ENCODE measurements at places on chromosomes 11 and 22.
A peak's percentile ranks its signal among the peaks of the same experiment; 100 is the strongest.

DNA sequence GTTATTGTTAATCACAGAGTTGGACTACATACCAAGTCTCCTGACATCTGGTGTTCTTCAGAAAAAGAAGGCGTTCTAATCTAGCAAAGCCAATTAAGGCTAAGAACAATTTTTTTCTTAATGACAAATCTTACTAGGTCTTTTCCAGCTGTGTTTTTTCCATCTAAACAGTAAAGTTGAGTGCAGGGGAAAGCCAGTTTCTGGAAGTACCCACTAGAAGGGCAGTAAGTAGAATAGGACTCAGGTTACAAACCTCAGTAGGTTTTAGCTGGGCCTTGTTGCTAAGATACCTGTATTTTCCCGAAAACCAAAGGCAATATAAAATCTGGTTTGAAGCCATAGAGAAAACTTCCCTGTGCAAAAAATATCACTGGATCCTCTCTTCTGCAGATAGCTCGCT lies 351.9 kb downstream of the ETS1 start:
- no peak for DNase-seq

DNA sequence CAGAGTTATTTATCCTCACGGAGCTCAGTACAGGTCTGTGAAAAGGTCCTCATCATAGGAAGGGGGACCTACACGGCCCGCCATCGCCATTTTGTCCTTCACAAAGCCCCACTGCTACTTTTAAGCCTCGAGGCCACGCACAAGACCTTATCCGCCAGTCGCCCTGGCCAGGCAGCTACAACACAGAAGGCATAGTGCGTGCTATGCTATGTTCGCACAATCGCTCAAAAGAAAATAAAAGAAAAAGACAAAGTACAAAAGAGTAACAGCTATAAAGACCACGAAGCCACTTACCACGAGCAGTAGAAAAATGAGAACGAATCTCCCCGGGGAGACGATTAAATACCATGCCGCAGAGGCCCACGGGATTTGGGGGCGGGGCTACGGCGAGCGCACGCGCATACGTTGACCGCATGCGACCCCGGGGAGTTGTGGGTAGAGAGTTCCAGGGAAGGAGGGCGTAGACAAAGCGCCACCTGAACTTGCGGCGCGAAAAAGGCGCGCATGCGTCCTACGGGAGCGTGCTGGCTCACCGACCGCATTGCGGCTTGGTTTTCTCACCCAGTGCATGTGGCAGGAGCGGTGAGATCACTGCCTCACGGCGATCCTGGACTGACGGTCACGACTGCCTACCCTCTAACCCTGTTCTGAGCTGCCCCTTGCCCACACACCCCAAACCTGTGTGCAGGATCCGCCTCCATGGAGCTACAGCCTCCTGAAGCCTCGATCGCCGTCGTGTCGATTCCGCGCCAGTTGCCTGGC lies 16.4 kb upstream of the WDR74 start:
- peak; percentile 95 for DNase-seq

DNA sequence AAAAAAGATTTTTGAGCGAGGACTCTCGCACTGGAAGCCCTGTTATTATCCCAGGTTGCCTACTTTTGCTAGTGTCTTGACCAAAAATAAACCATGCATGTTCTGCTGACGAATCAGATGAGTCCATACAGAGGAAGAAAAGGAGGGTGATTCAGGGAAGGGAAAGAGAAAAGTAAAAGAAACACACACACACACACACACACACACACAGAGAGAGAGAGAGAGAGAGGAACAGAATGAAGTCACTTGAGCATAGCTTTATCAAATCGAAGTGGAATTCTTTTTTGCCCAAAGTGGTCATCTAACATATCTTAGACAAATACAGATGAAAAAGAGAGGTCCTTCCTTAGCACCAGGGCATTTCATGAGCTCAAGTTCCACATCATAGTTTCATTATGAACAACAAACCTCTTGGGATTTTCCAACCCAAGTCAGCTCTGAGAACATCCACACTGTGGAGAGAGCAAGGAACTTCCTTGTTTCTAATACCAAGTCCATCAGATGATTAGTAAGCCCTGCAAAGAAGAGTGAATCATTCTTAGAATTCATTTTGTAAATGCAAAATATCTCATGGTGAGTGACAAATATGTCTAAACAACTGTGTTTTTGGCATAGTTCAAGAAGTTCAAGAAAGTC lies 7.7 kb upstream of the MMP12 start:
- DNase-seq = peak; percentile 21

DNA sequence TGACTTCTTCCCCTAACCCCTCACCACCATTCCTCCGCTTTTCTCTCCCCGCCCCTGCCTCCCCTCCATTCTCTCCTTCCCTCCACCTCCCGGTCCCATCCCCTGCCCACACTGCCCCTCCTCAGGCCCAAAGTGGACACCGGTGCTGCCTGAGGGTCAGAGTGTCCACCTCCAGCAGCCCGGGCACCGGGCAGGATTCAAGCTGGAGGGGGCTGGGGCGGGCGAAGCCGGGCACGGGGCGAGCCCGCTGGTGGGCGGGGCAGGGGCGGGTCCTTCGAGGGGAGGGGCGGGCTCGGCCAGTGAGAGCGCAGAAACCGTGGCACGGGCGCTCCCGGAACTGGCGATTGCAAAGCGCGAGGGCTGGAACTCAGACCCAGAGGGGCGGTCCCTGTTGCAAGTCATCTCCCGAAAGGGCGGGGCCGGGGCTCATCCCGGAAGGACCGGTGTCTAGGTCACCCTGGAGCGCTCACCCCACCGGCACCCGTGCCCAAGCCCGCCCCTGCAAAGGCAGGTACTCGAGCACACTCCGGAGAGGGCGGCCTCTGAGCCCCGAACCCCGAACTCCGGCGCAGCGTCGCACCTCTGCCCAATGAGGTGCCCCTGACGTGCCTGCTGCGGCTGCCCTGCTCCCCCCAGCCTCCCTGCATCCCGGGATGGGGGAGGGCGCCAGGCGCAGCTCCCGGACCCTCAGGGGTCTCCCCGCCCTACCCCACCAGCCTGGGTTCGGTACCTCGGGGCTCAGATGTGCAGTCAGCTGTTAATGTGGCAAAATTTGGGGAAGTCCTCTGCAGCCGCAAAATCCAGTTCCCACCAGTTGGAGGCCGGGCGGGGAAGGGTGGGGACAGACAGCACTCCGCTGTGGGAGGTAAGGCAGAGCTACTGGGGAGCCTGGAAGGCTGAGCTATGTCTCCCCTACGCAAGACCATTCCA lies 16.5 kb upstream of the CDKN1C start:
- peak; percentile 99 for DNase-seq

- peak; percentile 40 for DNase-seq
Observed at GRCh38 chr11:35146074-35146521, 7.1 kb downstream of the CD44 start.

DNA sequence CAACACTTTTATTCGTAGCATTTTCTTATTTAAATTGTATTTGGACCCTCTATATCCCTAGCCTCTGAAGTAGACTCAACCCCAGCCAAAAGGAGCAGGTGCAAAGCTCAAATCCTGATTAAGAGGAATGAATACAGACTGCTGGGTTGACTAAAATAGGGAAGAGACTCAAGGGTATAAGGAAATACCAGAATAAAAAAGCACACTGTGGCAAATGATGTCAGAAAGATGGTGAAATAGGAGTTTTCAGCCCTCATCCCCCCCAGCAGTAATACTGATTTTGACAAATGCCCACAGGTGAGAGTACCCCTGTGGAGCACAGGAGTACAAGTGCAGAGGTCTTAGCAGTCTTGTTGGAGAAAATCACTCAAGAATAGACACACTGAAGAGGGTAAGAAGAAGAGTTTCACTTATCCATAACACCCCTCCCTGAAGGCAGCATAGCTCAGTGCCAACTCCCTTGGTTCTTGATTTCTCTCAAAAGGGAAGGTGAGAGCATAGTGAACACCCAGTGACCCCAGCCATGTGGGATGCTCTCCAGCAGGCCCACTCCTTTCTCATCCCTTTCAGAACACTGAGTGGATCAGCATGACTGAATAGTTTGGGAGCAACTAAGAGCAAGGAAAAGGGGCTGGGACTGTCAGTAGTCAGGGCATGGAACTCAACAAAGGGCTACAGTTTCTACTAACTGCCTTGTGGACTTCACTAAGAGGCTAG lies 71.7 kb downstream of the TBC1D22A start:
- no peak for DNase-seq

DNA sequence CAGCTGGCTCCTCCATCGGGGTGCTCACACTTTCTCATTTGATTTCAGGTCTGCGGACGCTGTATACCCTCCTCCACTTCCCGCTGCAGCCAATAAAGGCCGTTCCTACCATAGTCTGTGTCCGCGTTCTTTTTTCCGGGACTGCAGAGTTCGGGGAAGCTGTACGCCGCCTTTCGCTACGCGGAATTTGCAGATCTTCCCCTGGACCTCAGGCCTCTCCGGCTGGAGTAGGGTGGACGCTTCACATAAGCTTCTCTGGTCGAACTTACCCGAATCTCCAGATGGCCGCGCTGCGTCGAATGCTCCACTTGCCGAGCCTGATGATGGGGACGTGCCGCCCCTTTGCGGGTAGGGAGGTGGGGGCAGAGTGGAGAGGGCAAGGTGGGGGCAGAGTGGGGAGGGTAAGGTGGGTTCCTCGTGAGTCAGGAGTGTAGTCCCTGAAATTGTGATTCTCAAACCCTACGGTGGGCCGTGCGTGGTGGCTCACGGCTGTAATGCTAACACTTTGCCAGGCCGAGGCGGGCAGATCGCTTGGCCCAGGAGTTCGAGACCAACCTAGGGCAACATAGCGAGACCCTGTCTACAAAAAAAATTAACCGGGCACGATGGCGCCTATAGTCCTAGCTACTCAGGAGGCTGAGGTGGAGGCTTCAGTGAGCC lies 617 bp downstream of the CSKMT start:
- peak; percentile 62 for DNase-seq

- DNase-seq = no peak
Observed at GRCh38 chr11:66337103-66337899, 1.1 kb upstream of the RIN1 start.
